ENCODE measurements at places on chromosomes 4 and X.

GRCh38 chr4:7282786-7283440 is 90.6 kb downstream of the SORCS2 start:
- no peak for DNase-seq

- DNase-seq: no peak
These were observed 223.6 kb downstream of the PALLD start for GRCh38 chr4:168720396-168720900.

DNA sequence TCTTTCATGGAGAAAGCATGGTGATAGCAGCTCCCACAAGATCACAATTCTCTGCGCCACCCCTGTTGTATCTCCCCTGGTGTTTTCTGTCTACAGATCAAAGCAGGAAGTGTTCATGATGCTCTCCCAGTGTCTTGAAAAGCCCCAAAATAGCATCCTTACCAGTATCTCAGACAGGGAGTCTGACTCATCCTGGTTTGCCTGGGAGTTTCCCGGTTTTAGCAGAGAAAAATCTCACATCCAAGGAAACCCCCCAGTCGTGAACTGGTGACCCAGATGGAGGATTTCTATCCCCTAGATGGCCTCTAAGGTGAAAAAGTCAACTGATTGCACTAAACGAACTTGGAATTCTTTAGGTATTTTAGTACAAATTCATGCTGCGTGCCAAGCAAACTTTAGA is 64.3 kb upstream of the NR0B1 start:
- no peak for DNase-seq

GRCh38 chr4:5118994-5119835 is 67.9 kb downstream of the STK32B start:
- no peak for DNase-seq

DNA sequence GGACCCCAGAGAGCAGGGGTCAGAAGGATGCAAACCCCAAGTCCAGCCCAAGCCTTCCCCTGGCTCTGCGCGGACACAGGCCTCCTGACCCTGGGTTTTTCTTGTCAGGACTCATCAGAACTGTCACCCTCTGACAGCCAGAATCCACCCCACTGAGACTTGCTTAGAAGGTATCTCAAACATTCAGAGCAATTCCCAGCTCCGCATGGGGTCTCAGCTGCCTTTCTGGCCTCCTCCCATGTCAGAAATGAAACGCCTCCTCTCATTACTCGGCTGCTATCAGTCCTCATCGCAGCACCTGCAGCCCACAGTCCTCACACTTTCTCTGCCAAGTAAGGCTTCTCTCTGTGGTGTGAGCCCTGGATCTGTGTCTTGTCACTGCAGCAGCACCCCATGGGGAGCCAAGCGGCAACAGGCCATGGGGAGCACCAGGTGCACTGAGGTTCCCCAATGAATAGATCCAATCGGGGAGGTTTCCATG is 97.8 kb downstream of the WFS1 start:
- DNase-seq: no peak

DNA sequence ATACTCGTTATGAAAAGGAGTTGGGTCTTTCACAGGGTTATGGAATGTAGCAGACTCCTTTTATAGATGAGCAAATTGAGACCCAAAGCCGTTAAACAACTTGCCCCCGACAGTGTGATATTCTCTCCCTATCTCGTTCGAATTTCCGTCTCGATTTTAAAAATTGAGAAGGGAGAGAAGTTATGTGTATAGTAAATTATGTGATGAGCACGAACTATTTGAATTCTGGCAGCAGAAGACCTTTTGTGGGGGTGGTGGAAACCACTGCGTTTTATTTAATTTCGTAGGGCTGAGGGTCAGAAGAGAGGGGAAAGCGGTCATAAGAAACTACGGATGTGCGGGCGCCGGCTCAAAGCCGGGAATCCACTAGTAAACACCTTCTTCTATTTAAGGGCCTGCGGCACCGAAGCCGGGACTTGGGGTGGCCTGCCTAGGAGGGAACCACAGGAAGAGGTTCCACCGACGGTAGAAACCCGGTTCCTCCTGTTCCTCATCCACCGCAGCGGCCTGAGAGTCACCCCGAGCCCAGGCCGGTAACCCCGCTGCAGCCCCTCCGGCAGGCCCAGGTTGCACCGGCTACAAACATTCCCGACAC is 1.5 kb upstream of the DDX3X start:
- DNase-seq: peak; percentile 43

DNA sequence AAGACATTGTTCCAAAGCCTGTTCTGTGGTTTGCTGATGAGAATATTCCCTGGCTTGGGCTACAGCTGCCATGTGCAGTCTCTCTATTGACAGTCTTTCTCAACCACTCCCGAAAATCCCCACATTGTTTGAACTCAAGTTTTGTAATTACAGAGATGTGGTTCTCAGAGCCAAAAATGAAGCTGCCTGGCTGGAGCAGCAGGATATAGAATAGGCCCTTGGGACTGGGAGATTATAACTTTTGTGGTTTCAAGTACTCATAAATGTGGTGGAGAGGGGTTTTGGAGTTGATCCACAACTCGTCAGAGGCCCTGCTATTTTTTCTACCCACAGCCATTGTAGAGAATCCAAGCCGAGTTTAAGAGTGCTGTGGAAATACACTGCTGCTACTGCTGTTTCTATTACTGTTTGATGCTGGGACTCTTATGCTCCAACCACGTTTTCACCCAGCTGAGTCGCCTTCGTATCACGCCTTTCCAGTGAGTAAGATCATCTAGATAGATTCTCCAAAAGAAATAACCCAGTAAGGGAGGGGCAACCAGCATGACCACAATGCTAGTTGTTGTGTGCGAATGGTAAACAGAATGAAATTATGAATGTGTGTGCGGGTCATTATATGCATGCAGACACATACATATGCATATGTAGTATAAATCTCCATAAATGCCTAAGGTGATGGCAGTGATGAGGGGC is 57.1 kb upstream of the ATXN3L start:
- peak; percentile 98 for DNase-seq

DNA sequence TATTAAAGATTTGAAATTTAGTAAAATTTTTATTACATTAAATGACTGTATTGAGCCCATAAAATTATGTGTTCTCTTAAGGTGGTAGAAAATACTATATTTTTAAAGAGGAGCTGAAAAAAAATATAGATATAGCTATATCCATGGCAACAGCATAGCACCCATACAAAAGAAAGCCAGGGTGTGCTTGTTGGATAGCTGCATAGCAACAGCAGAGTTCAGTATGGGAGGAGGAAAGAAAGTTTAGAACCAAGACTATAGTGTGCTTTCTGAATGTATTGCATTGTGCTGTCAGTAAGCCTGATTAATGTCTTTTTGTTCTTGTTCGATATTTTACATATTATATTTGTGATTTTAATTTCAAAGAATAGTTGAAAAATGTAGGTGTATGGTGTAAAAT is 78.4 kb downstream of the GRID2 start:
- no peak for DNase-seq

- DNase-seq: no peak
These were observed 213.3 kb downstream of the GLUD2 start for GRCh38 chrX:121260596-121261240.

- no peak for DNase-seq
These were observed 2275.1 kb downstream of the PCDH7 start for GRCh38 chr4:32994981-32995881.

DNA sequence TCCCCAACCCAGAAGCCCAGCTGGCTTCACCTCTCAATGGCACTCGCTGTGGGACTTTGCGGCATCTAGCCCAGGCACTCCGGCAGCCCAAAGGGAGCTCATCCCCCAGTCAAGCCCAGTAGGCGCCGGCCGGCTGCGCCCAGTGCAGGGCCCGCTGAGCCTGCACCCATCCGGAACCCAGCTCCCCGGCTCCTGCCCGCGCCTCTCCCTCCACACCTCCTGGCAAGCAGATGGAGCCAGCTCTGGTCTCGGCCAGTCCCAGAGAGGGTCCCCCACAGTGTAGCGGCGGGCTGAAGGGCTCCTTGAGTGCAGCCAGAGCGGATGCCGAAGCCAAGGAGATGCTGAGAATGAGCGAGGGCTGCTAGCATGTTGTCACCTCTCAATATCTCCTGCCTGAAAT is 116.8 kb upstream of the UGT8 start:
- no peak for DNase-seq

GRCh38 chrX:125953814-125954213 is 212.3 kb downstream of the DCAF12L2 start:
- DNase-seq: no peak

DNA sequence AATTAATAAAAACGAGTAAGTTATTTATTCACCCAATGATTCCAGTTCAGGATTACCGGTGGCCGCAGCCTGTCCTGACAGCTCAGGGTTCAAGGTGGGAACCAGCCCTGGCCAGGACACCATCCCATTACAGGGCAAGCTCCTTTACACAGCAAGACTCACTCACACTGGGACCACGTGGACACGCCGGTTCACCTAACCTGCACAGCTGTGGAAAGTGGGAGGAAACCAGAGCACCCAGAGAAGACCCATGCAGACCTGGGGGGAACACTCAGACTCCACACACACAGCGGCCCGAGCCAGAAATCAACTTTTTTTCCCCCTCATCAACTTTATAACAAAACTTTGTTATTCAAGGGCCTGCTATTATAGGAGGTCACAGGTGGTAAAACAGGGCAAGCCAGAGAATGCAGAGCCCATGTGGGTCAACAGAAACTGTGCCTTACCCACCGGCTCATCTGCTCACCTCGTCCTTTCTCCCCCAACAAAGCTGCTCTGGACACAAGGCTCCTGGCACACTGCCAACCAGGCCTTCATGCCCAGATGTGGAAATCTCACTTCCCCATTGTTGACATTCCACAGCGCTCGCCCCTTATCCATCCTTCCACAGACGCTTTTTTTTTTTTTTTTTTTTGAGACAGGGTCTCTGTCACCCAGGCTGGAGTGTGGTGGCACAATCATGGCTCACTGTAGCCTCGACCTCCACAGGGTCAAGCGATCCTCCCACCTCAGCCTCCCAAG is 8.0 kb upstream of the ODAPH start:
- DNase-seq: peak; percentile 13

DNA sequence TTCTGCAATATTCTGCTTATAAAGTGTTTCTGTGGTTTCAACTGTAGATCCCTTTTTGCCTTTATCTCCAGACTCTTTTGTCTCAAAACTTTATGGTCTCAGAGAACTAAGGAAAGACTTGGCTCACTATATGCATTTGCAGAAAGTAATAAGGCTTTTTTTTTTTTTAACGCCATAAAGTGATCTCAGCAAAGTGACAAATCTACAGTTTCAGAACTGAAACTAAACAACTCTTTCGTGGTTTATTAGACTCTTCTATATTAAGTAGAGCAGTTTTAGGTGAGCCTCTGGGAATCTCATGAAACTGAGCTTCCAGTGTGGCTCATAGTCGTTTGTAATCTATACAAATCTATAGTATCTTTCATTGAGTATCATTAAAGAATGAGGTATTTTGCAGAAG is 15.3 kb downstream of the ATP7A start:
- no peak for DNase-seq

GRCh38 chr4:993111-994029 is at the start of gene SLC26A1:
Gene SLC26A1, minus strand, starts transcription at chr4:993404. Its CDS starts 1,701 bp downstream, at chr4:991703.
- no peak for DNase-seq

DNA sequence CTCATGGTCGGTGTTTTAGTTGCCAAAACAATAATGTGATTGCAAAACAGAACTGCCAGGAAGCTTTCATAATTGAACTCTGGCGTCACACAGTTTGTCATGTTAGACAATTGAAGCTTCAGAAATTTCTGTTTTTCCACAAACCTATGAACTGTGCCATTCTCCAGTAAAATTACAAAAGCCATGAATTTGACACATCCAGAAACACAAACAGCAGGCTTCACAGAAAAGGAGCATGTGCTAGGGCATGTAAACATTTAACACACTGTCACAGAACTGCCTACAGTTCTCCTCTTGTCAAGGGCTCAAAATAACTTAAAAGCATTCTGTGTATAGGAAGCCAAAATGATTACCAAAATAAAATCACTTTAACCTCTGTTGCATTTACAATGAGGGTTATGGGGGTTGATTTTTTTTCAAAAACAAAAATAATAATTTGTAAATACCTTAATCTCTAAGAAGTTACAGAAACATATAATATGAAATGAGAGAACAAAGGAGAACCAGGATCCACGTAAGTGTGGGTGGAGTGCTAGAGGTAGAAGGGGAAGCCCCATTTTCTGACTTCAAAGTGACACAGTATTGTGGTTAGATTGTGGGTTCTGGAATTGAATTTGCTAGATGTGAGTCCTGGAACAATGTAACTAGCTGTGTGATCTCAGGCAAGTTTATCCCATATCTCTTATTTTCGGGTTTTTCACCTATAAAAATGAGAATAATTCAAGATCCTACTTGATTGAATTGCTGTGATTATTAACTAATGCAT is 295.0 kb downstream of the CENPC start:
- DNase-seq: no peak

DNA sequence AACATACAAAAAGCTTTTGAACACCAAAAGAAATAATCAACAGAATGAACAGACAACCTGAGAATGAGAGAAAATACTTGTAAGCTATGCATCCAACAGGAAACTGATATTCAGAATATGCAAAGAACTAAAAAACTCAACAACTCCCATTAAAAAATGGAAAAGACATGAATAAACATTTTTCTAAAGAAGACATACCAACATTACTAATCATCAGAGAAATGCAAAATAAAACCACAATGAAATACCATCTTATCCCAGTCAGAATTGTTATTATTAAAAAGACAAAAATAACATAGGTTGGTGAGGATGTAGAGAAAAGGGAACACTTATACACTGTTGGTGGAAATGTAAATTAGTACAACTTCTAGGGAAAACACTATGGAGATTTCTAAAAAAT is 1161.9 kb downstream of the PCDH19 start:
- DNase-seq: no peak

- DNase-seq: no peak
These were observed 28.3 kb downstream of the CNGA2 start for GRCh38 chrX:151762802-151763201.

DNA sequence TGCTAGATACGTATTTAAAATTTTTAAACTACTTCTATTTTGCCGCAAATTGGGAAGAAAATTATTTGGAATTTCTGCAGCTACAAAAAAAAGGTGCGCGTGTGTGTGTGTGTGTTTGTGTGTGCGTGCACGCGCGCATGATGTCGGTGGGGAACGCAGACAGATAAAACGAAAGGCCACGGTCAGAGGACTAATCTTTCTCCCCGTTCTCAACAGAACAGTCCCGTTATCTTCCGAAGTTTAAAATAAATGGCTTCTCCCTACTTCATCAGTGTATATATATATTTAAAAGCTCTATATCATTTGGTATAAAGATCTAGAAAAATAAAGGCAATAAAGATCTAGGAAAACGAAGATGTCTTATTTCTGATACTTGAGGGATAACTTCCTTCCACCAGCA is 1.5 kb downstream of the MGARP start:
- DNase-seq: no peak

DNA sequence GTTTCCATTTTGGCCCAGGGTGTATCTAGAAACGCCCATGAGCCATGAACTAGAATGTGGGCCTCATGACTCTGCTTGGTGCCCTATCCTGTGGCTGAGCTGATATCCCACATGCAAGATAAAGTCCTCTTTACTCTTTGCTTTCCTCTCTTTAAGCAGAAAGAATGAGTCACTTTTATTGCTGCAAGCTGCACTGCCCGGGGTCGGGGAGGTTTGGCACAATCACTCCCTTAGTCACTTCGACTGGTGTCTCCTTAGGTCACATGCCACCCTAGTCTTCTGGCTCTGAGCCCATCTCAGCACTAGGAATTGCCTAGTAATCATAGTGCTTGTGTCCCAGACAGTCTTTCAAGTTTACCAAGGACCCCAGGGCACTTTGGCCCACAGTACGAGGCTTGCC is 75.1 kb upstream of the CXorf66 start:
- DNase-seq: peak; percentile 47

GRCh38 chr4:58711039-58711438 is 1600.9 kb upstream of the IGFBP7 start:
- no peak for DNase-seq

All from astrocyte (in vitro differentiated cells and primary cell).